ENCODE measurements at places on chromosomes 1 and 21. TPM values are rescaled to one million over a fixed set of nuclear protein-coding genes. Genes with fewer than 3 reads are reported as not detected.

GRCh38 chr1:157335056-157335455, 196.9 kb upstream of the ETV3 start:
- no peak for DNase-seq

GRCh38 chr1:185681034-185681633, 53.1 kb upstream of the HMCN1 start:
- DNase-seq = no peak

GRCh38 chr1:220839474-220839873, 39.8 kb upstream of the HLX start:
- DNase-seq = no peak

DNA sequence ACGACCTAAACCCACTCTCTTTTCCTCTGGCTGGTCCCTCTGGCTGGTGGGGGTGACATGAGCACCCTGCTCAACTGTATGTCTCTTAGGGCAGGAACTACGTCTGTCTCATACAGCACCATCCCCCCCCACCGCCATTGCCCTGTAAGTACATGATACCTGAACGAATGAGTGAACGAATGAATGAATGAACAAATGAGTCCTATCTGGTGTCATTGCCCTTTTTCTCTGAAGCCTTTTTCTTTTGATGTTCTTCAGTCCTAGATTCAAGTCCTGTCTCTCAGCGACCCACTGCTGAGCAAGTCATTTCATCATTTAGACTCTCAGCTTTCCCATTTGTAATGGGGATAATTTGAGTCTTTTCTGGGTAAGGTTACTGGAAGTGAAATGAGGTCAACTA, 10.8 kb downstream of the MATN1 start:
- no peak for DNase-seq

- no peak for DNase-seq
These were observed 103.6 kb upstream of the RAB4A start for GRCh38 chr1:229167318-229167717.

DNA sequence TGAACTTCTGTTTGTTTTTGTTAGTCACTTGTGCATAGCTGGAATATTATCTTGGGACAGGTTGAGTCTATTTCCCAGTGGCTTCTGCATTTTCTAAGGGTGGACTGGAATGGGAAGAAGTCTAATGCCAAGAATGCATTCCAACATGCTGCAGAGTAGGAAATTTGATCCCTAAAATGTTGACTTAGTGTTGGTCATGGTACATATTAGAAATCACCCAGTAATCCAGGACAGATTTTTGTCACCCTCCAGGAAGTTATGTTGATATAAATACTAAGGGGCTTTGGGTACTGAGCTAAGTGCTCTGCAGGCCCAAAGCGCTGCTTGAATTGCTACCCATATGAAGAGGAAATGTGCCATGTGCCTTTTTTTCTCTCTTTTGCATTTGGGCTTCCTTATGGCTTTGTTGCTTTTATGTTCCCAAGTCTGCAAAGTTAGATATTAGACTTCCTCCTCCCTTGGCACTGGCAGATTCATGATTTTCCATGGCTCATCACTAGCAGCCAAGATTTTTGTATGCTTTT, 10.0 kb downstream of the ARID1A start:
- no peak for DNase-seq

DNA sequence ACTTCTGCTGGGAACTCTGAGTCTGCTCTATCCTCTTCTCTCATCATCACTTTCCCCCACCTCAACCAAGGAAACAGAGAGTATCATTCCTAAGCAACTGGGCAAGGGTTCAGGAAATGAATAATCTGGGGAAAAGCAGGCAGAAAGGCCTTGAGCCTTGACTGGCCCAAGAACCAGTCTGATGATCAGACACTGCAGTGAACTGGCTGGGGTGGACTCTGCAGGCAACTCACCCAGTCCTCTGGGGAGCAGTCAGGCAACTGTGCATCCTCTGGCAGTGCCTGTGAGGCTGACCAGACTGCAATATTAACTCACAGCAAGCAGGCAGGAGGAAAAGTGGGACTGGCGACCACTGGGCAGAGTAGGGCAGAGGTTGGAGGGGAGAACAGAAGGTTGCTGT, 991 bp downstream of the ANKRD35 start:
- no peak for DNase-seq

DNA sequence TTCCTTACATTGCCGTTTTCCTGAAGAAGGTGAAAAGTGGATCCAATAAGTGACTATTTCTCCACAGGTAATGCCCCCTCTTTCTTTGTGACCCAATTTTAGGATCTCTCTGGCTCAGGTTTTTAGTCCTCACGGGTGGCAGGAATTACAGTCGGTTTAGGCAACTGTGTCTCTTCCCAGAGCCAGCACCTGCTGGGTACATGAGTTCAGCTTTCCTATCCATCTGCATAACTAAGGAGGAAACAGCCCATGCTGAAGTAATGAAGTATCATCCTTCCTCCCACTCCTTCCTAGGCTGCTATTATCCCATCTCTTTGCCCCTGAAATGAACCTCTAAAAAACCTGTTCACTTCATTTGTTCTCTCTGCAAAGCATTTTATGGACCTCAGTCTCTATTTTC, 544.6 kb downstream of the NEGR1 start:
- no peak for DNase-seq

DNA sequence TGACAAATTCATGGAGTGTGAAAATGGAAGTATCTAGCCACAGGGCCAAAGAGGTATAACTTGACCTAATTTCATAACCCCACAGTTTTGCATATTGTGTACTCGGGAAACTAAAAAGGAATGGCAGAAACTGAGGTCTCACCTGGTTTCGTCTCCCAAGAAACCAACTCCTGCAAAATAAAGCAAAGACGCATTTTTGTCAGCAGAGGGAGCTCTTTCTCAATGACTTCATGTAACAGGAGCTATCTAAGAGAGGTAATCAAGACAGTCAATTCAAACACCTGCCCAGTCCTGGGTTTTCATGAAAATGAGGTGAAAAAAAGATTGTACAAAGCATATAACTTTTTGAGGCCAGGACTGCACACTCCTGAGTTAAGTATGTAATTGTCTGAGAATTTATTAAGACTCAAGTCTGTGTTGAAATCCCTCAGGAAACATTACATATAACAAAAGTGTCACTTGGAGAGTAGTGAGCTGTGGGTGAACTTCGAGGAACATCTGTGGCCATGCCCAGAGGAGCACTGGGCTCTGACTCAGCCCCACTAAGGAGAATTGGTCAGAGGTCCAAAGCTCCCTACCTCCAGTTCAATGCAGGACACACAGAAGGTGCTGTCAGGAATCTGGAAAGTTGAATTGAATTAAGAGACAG, 17.6 kb downstream of the FCRL4 start:
- peak; percentile 70 for DNase-seq

DNA sequence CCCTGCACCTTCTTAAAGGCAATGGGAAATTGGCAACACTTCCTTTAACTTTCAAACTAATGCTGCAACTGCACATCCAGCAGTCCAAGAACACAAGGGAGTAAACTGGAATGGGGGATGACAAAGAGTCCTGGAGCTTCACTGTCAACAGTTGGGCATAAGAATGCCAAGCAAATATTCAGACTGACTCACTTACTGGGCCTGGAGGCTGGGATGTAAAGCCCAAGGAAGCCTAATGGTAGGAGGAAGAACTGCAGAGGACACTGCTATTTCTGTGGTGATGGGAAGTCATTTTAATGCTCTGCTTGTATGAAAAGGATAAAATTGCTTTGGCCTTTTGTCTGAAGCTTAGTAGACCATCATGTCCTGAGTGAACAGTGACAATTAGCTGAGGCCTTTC, 15.7 kb upstream of the DMRTA2 start:
- no peak for DNase-seq

GRCh38 chr1:90127288-90127953, 132.5 kb downstream of the ZNF326 start:
- DNase-seq = no peak

- no peak for DNase-seq
These were observed 15.9 kb downstream of the TXNIP start for GRCh38 chr1:145980457-145980994.

GRCh38 chr1:19426294-19427086, 58.8 kb downstream of the CAPZB start:
- DNase-seq = no peak

GRCh38 chr1:89453123-89453972, 71.3 kb upstream of the LRRC8B start:
- no peak for DNase-seq

DNA sequence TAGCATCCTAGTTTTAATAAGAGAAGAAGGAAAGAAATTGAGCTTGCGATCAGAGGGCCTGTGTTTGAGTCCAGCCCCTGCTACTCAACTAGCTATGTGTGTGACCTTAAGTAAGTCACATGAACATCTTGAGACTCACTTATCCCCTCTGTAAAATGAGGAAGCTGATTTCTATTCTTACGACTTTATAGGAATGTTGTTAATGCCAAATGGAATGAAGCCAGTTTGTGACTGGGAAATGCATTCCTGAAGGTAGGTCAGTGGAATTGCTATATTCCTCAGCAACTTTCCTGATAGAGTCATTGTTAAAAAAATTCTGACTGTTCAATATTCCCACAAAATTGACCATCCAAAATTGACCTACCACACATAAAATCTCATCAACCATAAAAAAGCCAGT, 14.9 kb downstream of the FASLG start:
- no peak for DNase-seq

GRCh38 chr1:223410036-223410435, 16.8 kb downstream of the CCDC185 start:
- DNase-seq = no peak

GRCh38 chr1:205229916-205230700, 2.4 kb downstream of the TMCC2 start:
- no peak for DNase-seq

DNA sequence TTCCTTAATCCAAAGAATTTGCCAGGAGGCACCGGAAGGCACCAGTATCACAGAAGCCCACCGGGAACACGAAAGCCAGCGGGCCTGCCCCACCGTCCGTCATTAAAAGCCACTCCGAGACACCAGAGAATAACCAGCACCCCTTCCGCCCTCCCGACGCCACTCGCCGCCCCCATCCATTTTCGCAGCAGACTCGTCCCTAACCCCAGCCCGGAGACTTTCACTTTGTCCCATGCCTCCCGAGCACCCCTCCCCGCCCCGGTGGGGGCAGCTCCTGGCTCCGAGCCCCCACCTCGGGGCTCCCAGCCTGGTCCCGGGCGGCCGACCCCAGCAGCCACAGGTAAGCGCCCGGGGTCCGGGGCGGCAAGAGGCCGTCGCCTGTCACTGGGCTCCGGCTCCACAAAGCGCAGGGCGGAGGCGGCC, 105.4 kb downstream of the SLC45A1 start:
- no peak for DNase-seq

DNA sequence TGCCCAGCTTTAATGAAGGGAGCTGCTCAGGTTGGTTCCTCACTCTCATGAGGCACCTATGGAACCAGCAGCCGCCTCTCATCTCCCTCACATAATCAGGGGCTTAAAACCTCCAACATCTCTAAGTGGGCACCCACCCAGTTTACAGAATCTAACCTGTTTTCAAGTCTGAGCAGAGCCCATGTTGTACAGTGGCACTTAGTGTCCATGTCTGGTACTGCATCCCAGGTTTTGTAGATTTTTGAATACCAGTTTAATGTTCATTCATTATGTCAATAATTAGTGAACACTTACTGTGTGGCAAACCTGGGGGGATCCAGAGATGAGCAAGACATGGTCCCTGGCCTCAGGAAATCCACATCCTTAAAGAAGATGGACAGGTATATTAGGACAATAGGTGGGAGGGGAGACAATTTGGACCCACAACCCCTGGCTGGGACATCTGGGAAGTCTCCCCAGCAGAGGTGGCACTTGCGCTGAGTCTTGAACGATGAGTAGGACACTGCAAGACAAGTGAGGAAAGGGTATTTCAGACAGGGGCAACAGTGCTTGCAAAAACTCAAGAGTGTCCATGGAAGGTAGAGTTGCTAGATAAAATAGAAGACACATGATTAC, 83.3 kb downstream of the LACTBL1 start:
- no peak for DNase-seq

FAM163A gene
- total RNA-seq = not detected

TFF2 gene
- not detected for total RNA-seq

SPRR2F gene
- not detected for total RNA-seq

L1TD1 gene
- total RNA-seq = not detected

DENND2C gene
- total RNA-seq = 0.81 TPM

KLHDC8A gene
- not detected for total RNA-seq

LCE2B gene
- total RNA-seq = not detected

KAZN gene
- total RNA-seq = 0.31 TPM

FLG gene
- not detected for total RNA-seq
